Activated T-cell treated with anti-CD3 and anti-CD28 coated beads, Interleukin-2, amount 50 U/mL, for 72 hours (primary cell): ENCODE measurements at places on chromosomes 4 and X.

- DNase-seq: no peak
These were observed 168.7 kb downstream of the SCFD2 start for GRCh38 chr4:53196882-53197771.

- no peak for DNase-seq
These were observed 57.0 kb downstream of the CEP44 start for GRCh38 chr4:174340714-174341113.

GRCh38 chrX:45360571-45360970, 159.9 kb upstream of the DIPK2B start:
- no peak for DNase-seq

DNA sequence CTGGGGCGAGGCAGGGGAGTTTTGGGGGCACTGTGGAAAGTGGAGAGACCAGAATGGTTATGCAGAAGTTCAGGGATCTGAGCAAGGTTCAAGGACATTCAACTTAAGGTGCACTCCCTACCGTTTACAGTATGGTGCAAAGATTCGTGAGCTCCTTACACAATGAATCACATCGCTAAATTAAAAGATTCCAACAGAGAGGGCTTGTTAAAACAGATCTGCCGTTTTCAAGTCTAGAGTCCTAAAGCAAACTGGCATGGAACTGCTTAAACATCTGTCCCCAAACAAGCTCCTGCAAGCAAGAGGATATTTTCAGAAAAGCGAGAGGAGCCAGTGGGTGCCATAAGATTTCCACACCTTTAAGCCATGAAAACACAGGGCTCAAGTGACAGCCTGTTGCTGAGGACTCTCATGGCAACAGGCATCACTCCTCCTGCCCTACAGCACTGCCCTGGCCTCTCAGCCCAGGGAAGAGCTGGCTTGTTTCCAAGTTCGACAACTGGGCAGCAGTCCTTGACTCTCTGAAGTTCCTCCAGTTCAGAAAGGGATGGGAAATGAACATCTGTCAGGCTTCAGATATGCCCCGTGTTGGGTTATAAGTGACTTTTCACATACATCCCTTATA, 10.0 kb downstream of the FAM184B start:
- DNase-seq: no peak

- no peak for DNase-seq
These were observed 47.1 kb downstream of the ALG13 start for GRCh38 chrX:111728096-111728495.

DNA sequence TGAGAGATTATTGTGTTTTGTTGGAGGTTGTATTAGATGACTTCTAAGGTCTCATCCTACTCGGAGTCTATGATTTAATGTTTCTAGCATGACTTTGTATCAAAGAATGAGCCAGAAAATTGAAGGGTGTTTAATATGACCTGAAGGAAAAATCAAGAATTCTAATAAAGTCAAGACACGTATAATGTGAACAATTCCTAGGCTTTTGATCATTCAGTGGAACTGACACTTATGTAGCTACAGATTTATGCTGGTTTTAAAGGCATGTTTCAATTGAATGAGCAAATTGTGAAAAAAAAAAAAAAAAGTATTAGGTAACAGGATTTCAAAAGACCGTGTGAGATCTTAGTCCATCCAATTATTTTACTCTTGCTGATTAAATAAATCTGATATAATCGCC, 64.9 kb downstream of the GRID2 start:
- no peak for DNase-seq

DNA sequence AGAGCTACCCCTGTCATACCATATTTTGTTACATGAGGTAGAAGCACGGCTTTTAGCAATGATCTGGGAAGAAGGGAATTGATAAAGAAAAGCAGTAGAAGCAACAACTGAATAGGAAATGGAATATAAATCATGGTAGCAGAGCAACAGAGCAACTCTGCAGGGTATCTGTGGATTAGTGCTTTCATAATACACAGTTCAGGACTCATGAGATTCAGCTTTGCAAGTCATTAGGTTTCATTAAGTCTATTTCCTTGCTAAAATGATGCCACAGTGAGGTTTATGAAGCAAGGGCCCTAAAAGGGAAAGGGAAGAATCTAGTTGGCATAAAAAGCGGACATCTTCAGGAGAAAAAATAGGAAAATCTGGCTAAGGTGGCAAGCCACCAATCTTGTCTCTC, 45.6 kb upstream of the GRPR start:
- no peak for DNase-seq

DNA sequence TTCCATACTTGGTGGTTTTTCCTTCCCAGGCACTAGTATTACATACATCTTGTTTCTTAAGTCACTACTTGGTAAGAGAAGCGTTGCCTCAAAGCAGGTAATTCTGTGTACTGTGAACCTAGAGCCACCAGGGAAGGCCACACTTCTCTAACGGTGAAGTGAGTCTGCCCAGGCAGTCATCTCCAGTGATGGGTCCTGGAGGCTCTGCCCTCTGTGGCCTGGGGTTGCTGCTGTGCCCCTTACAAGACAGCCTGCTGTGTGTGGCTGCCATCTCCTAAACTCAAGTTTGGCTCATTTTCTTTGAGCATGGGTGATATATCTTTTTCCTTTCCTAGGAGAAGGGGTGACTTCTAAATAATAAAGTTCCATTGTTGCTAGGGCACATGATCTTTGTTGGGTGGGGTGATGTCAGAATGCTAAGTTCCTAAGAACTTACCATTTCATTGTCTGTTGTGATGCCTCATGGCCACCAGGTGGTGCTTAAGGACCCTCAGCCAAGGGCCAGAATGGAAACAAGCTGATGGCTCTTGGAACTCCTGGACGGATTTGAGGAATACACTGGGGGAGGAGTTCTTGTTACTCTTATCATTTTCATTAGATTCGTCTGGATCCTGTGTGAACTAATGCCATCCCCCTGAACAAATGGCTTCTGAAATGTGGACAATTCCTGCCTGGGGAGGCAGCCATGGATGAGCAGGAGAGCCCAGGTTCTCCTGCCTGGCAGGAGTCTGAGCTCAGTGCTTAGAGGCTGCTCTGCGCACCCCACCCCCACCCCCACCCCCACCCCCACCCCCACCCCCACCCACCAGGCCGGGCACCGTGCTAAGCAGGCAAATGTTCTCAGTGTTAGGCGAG, 41.1 kb upstream of the WDR1 start:
- peak; percentile 53 for DNase-seq

DNA sequence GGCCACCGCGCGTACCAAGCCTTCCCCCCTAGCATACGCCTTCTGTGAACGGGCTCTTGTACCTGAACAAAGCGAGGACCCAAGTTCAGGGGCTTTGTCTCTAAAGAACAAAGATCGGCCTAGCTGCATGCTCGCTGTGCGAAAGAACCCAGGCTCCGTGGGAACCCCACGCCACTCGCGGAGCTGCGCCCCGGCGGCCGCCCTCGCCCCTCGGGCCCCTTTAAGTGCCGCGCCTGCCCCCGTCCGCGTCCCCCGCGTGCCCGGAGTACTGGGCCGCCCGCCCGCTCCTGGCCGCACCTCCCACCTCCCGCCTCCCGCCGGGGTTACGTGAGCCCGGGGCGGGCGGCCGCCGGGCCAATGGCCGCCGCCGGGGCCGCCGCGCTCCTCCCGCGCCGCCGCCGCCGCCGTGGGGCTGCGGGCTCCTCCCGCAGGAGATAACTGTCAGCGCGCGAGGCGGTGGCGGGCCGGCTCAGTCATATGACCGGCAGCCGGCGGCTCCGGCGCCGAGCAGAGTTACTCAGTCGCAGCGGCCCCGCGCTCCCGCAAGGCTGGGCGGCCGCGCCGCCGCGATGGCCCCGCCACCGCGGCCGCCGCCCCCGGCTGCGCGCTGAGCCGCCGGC, at the start of gene FNIP2:
FNIP2 (plus strand) TSS at position 472 of the 620 bp plus-strand sequence. CDS start 187 bp downstream, outside the sequence.
- DNase-seq: peak; percentile 82

DNA sequence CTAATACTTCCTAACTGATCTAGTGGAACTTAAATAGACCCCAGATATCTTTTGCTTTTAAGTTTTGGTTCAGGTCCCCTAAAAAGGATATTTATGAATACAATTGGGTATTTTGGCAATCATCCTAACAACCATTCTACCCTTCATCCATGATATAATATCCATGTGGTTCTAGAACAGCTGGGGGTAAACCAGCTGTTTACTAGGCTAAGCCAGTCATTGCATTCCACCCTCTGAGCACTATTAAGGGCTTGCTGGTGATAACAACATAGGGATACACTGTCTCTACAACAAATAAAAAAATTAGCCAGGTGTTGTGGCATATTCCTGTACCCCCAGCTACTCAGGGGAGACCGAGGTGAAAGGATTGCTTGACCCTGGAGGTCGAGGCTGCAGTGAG, 54.8 kb upstream of the MAPK10 start:
- DNase-seq: no peak

DNA sequence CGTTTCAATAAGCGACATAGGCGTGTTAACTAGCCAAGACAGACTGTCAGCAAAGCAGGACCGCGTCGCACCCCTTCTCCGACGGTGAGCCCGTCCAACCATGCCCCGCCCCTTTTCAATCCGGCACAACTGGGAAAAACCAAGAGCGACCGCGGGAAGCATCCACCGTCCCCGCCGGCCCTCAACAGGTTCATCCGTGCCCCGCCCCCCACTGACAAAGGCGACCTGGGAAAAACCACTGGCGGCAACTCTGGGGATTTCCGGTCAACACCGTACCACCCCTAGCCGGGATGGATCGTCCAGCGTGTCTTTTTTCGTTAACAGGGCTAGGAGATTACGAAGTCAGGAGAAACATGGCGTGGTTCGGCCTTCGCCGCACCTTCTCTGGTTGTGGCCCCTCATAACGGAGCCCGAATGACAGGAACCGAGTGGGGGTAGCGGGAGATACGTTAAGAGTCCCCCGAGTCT, 377 bp downstream of the TIMM17B start:
- DNase-seq: peak; percentile 58

- DNase-seq: no peak
These were observed 24.2 kb downstream of the MID2 start for GRCh38 chrX:107849747-107850421.

GRCh38 chr4:72994670-72995069, 74.8 kb downstream of the COX18 start:
- no peak for DNase-seq

GRCh38 chr4:94574050-94574449, 122.3 kb downstream of the PDLIM5 start:
- no peak for DNase-seq

DNA sequence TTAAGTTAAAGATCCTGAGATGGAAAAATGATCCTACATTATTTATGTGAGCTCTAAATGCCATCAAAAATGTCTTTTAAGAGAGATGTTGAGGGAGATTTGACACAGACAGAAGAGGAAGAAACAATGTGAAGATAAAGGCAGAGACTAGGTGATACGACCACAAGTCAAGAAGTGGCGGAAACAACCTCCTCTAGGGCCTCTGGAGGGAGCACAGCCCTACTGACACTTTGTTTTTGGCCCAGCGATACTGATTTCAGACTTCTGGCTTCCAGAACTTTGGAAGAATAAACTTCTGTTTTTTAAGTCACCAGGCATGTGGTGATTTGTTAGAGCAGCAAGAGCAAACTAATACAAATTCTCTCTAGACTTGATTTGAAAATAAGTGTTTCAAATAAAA, 1216.1 kb downstream of the FSTL5 start:
- DNase-seq: no peak

- no peak for DNase-seq
These were observed 130.1 kb downstream of the PDE5A start for GRCh38 chr4:119498527-119498926.

GRCh38 chr4:120007191-120007871, 59.3 kb downstream of the MAD2L1 start:
- no peak for DNase-seq

DNA sequence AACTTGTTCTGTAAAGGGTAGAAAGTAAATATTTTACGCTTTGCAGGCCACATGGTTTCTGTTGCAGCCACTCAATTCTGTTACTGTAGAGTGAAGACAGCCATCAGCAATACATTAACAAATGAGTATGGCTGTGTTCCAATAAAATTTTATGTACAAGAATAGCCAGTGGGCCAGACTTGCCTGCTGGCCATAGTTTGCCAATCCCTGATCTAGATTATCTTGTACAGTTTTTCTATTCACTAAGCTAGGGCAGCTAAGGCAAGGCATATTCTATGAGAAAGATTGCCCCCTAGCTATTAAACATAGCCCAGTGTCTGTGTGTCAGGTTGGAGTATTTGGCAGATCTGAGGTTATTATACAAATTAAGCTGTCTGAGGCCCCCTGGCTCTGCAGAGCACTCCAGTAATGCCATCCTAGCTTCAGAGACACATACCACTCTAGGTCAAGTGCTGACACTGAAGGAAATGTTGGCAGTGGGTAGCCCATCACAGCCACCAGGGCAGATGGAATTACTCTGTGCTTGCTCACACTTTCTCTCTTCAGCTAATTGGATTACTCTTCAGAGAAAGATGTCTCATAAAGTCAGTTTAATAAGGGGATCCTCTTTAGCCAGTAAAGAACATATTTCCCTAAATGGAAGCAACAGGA, 40.7 kb downstream of the MTTP start:
- DNase-seq: no peak

DNA sequence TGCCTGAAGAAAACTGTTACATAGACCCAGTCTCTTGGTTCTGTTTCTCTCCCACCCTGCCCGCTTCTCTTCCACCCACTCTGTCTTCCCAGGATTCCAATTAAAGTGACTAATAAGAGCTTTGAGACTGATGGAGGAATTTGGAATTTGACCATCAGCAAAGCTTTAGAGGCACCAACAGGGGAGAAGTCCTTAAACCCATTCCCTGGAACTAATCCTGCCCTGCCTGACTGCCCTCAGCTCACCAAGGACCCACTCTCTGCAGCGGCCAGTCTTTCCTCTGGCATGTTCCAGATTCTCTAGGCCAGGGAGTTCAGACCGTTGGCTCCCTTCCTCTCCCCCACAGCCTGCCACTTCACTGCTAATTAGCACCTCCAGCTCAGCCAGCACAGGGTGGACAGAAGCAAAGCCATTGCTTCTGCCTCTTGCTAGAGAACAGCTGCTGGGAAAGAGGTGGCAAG, 23.9 kb downstream of the SCD5 start:
- DNase-seq: no peak

GRCh38 chr4:77681792-77682191, 76.2 kb downstream of the CXCL13 start:
- DNase-seq: no peak

GRCh38 chr4:173046818-173047217, 121.8 kb upstream of the GALNT7 start:
- DNase-seq: no peak

- no peak for DNase-seq
These were observed 491.4 kb upstream of the ATOH1 start for GRCh38 chr4:93337196-93337595.

DNA sequence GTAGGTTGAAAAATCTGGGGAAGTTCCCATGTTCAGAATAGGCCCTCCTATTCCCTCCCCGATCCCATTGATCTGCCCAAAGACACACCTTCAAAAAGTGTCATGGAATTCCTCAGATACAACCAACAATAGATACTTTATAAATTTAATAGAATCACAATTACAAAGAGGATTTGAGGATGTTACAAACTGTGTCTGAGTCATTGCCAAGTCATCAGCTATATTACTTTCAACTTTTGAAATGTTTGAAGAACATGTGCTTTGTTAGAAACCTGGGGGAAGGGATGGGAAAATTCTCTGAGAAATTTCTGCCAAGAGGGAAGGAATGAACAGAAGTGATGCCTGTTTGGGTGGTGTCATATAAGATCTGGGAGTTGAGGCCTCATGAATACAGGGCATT, 46.7 kb downstream of the KCNIP4 start:
- DNase-seq: no peak
